Stromal cell of bone marrow (primary cell): ENCODE measurements at places on chromosomes 12 and 14.

- DNase-seq: peak; percentile 48
Observed at GRCh38 chr12:56838621-56839488, 75.7 kb downstream of the HSD17B6 start.

DNA sequence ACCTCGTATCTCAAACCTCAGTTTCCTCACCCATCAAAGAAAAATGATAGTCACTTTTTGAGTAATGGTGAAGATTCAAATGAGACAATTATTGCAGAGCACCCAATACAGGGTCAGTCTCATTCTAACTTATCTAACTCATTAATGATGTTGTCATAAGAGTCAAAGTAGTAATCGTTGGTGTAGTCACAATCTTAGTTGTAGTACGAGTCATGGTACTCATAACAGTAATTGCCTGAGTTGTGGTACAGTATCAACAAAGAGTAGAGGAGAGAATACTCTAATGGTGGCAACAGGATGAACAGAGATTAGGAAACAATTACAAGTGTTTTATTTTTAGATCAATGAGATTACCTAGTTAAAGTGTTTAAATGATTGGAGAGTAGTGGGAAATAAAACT is 93.6 kb upstream of the TMTC2 start:
- no peak for DNase-seq

- peak; percentile 43 for DNase-seq
Observed at GRCh38 chr14:23009939-23010726, at the start of gene C14orf93. C14orf93 (minus strand) TSS chr14:23010143; CDS start chr14:22999023, 11,120 bp downstream.

- DNase-seq: no peak
Observed at GRCh38 chr12:15536446-15536845, 214.1 kb downstream of the PTPRO start.

- no peak for DNase-seq
Observed at GRCh38 chr14:68956724-68957123, 22.4 kb downstream of the ACTN1 start.

- peak; percentile 1 for DNase-seq
Observed at GRCh38 chr14:42424501-42424900, 817.8 kb downstream of the LRFN5 start.

- DNase-seq: peak; percentile 36
Observed at GRCh38 chr14:32939254-32940065, 781 bp downstream of the NPAS3 start.

DNA sequence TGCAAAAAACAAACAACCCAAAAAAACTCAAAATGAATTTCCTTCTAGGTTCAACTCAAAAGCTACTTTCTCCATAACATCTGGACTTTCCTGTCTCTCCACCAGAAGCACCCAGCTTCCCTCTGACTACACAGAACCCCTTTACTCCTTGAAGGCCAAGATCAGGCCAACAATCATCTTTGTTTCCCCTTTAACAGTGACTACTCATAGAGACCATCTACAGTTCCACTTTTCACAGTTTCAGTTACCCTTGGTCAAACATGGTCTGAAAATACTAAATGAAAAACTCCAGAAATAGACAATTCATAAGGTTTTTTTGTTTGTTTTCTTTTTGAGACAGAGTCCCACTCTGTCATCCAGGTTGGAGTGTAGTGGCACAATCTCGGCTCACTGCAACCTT is 11.8 kb downstream of the GCH1 start:
- DNase-seq: no peak

DNA sequence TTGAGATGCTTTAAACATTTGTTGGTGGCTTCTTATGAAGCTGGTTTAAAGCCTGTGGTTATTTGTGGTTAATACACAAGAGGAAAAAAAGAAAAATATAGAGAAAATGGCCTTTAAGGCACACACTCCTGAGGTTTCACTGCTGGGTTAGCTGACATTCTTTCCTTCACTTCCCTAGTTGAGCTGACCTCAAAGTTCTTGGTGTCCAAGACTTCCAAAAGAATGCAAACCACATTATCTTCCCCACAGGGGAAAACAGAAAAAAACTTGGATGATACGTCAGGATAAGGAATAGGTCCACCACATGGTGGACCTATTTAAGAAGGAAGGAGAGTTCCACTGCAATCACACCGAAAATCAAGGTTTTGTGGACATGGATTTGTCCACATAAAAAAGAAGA is 94.3 kb downstream of the SLC25A21 start:
- peak; percentile 13 for DNase-seq

DNA sequence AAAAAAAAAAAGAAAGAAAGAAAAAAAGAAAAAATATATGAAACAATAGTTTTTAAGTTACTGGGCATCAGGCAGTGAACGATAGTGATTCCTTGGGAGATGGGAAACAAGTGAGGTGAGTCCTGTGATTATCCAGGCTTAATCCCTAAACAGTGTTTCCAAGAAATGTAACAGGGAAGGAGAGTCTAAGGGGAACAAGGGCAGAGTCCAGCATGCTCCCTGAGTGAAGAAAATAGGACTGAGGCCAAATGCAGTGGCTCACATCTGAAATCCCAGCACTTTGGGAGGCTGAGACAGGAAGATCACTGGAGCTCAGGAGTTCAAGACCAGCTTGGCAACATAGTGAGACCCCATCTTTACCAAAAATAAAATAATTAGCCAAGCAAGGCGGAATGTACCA is 40.7 kb downstream of the R3HDM2 start:
- no peak for DNase-seq

- DNase-seq: no peak
Observed at GRCh38 chr12:92206596-92206995, 61.0 kb upstream of the BTG1 start.

DNA sequence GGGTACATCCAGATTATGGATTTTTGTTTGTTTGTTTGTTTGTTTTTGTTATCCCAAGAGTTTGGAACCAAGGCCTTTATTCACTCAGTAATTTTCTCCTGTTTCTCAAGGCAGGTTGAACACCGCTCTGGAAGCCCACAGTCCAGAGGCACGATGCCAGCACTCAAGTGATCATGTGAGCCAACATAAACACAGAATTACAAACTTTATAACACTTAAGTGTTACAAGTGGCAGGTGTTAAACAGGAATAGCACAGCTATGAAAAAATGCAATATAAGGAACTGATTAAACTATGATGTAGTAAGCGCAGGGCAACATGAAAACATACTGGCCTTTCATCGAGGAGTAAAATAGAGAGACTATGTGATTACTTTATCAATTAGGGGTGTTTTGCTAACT is 1885.8 kb upstream of the SEL1L start:
- DNase-seq: no peak

GRCh38 chr12:7907009-7907408 is 29.0 kb downstream of the SLC2A3 start:
- peak; percentile 36 for DNase-seq

GRCh38 chr12:127620735-127621355 is 646.1 kb upstream of the TMEM132C start:
- DNase-seq: no peak

GRCh38 chr12:31362115-31362758 is 36.3 kb upstream of the SINHCAF start:
- DNase-seq: no peak

DNA sequence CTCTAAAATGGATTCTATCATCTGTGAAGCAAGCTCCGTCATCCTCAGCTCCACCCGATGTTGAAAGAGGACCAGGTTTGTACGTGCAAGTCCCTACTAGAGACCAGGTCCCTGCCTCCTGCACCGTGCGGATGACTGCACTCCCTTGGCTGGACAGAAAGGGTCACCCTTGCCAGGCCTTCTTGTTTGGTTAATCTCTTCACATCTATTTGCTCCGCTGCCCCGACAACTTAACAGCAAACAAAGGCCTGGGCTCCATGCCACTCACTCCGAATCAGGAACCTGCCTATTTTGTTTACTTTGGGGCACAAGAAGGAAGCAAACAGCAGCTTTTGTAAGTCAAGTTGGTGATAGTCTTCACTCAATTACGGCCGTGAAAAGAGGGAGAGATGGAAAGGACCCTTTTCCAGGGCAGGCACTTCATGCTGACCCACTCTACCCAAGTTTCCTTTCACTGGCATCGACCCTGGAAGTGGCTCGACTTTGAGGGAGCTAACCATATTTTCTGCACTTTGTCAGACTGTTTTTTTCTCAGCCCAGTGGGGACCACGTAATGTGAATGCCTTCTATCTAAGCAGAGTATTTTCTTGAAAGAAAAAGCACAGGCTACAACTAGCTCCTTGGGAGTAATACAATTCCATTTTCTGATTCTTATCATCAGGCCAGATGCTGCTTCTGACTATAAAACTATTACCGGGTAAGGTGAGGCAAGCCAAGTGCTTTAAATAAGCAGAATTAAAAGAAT is 202.6 kb downstream of the FOXN3 start:
- DNase-seq: no peak

- no peak for DNase-seq
Observed at GRCh38 chr12:50842637-50843493, at the start of gene TMPRSS12. TMPRSS12 (plus strand) TSS chr12:50842926; CDS start chr12:50842965, 39 bp downstream.

DNA sequence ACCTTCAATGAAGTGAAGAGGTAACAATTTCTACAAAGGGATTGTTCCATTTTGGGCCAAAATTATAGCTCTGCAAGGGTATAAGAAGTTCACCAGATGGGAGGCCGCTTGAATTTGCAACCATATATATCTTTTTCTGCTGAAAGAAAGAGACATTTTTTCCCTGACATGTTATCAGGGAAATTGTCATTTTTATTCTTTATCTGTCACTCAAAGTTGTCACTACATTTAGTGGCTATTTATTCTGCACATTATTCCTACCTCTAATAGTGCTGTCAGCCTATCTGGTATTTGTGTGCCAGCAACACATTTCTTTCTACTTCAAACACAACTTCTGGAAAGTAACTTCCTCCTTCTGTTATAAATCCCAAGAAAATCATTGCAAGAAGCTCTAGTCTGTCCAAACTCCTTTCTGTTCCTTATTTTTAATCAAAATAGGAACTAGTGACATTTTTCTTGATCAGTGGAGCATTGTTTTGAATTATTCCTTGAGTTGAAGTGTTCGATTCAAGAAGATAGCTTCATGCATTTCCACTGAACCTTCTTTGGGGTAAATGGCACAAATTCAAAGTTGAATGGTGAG is 137.9 kb upstream of the ATP2B1 start:
- DNase-seq: no peak

DNA sequence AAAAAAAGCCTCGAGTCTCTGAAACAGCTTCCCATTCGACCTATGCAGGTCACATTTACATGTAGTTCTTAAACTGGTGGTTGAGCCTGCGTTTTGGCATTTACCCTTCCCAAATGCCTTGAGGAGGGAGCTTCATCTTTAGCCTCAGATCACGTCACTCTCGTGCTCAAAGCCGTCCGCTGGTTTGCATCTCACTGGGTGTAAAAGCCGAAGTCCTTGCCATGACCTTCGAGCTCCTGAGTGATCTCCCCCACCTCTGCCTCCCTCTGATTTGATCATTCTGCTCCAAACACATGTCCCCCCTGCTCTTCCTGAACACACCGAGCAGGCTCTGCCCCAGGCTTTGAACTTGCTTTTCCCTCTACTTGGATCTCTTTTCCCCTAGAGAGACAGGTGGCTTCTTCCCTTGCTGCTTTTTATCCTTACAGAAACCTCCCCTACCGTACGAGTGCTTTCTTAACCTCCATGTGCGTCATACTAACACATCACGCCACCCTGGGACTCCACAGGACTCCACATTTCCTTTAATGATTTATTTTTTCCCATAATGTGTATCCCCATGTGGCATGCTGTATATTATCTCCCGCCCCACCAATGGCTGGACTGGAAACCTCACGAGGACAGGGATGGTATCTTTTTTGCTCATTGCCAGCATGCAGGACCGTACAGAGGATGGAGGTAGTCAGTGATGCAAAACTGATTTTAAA is 610.7 kb downstream of the VRK1 start:
- no peak for DNase-seq

DNA sequence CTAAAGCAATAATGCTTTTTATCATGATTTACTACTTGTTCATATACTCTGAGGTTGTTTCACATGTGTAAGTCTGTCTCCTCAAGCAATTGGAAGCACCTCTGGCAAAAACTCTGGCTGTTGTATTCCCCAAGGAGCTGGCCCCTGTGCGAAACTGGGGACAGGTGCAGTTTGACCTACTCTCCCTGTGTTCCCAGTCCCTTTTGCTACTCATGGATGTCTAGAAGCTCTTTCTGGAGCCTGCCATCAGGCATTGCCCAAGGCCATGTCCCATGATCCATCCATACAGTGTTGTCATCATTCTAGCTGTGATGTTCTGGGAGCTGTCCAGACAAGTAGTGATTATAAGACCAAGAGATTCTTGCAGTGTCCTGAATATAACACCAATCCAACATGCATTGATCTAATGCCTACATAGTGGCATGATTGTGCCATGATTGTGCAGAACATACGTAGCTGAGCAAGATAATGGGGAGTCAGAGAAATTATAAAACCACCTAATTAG is 14.9 kb downstream of the AKAP6 start:
- no peak for DNase-seq

GRCh38 chr12:116152268-116152667 is 125.2 kb downstream of the MED13L start:
- no peak for DNase-seq

GRCh38 chr14:24883576-24883975 is 166.4 kb downstream of the STXBP6 start:
- DNase-seq: peak; percentile 69

DNA sequence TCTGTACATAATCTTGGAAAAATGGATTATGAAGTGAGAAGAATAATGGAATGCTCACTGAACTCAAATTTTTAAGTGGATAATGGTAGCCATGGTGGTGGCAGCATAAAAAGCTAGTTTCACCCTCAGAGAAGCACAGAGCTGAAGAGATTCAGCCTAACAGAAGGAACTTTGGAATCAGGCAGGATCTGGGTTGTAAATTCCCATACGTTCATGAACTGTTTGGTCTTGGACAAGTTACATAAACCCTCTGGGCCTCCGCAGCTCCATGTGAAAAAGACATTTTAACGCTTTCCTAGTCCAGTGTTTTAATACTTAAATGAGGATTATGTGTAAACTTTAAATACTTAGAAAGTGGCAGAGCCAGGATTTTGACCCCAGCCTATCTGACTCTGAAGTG is 26.6 kb downstream of the JKAMP start:
- DNase-seq: no peak

DNA sequence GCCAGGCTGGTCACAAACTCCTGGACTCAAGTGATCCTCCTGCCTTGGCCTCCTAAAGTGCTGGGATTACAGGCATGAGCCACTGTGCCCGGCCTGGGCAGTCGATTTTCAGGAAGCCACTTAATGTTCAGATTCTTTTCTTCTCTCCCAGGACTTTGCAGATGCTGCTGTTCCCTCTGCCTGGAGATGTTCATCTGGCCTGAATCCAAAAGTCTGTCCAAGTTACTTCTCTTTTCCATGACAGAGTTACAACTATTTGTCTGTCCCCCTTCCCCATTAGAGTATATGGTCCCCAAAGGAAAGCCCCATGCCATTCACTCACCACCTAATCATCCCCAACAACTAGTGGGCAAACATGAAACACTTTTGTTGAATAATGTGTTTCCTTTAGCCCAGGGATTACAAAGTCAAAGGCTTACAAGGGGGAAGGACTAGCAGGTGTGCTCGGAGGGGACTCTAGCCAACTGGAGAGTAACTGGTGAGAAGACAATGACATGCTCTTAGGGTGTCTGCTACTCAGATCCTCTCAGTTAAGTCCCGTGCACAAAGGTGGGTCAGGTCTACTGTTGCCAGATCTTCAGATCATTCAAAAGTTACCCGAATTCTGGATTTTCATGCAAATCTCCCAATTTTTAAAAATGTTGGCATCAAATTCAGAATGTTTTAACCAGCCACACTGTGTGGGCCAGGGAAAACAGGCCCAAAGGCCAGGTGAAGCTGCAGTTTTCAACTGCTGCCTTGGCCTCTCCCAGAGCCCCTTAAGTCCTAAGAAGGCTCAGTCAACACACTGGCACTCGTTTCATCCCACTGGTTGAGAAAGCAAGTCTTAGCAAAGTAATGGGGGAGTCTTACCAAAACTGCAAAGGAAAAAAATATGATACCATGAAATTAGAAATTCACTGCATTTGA is 29.6 kb downstream of the NUDT4 start:
- no peak for DNase-seq

- no peak for DNase-seq
Observed at GRCh38 chr14:30295980-30296379, 263.0 kb upstream of the G2E3 start.
